ENCODE measurements at places on chromosomes 2 and 18.

- DNase-seq, result no peak
These were observed 69.3 kb downstream of the SOWAHC start for GRCh38 chr2:109683452-109683851.

GRCh38 chr2:26088038-26088643 is 54.3 kb downstream of the RAB10 start:
- no peak for DNase-seq

DNA sequence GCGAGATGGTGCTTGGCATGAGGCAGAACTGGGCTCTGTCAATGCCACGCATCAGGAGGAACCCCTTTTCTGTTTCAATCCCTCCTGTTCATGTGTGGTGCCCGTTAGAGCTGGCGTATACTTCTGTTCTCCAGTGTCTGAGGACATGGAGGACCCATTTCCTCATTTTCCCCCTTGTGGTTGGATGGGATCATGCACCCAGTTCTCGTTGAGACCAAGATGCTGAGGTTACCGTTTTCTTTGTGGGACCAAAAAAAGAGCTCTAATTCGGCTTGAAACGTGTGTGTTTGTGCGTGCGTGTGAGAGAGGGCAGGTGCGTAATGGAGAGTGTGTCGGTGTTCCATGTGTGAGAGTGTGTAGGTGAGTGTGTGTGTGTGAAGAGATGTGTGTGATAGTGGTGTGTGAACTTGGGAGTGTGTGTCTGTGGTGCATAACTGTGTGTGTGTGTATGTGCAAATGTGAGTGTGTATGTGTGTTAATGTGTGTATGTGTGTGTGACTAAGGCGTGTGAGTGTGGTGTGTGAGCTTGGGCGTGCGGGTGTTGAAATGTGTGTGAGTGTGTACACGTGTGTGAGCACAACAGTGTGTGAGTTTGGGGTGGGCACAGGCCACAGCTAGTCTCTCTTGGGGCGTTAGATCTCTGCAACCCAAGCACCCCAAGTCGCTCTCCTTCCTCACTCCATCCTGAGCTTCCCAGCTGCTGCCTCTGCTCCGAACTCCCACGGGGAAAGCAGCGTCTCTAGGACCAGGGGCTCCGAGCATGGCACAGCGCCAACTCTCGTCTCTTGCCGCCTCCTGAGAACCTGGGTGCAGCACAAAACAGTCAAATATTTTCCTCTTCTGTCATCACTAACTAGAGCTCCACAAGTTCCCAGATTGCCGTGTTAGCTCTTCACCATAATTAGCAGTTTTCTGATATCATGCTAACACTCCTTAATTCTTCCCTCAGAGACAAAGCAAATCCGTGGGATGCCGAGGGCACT is 75.8 kb downstream of the LONRF2 start:
- peak; percentile 7 for DNase-seq

DNA sequence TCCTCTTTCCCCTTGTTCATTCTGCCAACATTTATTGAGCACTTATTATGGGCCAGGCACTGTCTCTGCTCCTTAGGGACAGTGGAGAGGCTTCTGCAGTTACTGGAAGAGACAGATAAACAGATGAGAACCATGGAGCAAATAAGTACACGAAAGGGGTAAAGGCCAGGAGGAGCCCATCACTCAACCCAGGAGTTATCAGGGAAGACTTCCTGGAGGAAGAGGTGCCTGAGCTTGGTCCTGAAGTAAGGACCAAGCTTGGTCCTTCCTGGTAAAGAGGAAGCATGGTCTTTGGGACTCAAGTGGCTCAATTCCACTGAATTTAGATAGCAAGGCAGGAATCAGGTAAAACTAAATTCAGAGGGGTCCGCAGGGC is 1.7 kb downstream of the ACTG2 start:
- DNase-seq, result no peak

- no peak for DNase-seq
These were observed 350.5 kb downstream of the ARL6IP6 start for GRCh38 chr2:153068915-153069314.

- DNase-seq, result no peak
These were observed 9.3 kb downstream of the MRPL19 start for GRCh38 chr2:75655861-75656260.

DNA sequence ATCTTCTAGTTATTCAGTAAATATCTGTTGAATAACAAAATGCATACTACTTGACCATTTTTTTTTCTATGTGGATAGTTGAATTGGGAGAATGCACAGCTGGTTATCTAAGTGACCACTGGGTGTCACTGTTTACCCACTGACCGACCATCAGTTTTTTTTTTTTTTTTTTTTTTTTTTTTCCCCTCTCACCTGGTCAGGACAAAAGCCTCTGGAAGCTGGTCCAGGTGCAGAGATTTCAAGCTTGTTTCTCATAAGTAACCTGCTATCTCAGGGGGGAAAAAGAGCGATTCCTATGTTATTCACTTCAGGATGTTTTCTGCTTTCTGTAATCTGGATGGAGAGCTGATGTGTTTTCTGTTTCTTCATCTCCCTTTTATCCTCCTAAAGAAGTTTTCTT is 256.0 kb downstream of the DCDC2C start:
- DNase-seq, result peak; percentile 45

All from LoVo (cell line).